ENCODE measurements at places on chromosomes 6 and 20.

GRCh38 chr6:16244869-16245451, 6.6 kb downstream of the GMPR start:
- peak; percentile 38 for DNase-seq

GRCh38 chr6:150684714-150685459, 85.2 kb downstream of the PLEKHG1 start:
- DNase-seq, result no peak

DNA sequence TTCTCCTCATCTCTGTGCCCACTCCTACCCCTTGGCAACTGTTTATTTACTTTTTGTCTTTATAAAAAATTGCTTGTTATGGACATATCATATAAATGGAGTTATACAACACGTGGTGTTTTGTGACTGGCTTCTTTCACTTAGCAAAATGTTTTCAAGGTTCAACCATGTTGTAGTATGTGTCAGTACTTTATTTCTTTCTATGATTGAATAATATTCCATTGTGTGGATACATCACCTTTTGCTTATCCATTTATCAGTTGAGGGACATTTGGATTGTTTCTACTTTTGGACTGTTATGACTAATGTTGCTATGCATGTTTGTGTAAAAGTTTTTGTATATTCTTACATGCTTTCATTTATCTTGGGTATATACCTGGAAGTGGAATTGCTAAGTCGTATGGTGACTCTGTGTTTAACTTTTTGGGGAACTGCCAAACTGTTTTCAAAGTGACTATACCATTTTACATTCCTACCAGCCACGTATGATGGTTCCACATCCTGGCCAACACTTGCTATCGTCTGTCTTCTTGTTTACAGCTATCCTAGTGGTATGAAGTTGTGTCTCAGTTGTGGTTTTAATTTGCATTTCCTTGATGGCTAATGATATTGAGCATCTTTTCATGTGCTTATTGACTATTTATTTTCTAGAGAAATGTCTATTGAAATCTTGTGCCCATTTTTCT, 84.4 kb downstream of the SLX4IP start:
- no peak for DNase-seq

GRCh38 chr6:143539106-143539505, 27.6 kb upstream of the FUCA2 start:
- DNase-seq, result no peak

- DNase-seq, result no peak
Measured at GRCh38 chr20:19304886-19305415, 92.5 kb downstream of the SLC24A3 start.

- no peak for DNase-seq
Measured at GRCh38 chr6:159754959-159755914, 6.6 kb upstream of the ACAT2 start.

DNA sequence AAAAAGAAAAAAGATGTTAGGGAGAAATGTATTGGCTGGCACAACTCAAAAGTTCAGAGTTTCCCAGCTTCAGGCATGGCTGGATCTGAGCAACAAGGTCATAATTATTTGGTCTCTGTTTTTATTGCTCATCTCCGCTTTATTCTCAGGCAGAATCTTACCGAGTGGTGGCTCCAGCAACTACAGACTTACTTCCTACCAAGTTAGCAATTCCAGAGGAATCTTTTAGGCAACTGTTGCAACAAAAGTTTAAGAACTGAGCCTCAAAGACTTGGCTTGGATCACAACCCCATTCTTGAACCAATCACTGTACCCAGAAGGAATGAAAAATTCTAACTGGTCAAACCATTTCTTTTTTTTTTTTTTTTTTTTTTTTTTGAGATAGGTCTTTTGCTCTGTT, 35.5 kb upstream of the NCOA3 start:
- DNase-seq, result no peak

- no peak for DNase-seq
Measured at GRCh38 chr6:34247481-34248197, 1.2 kb downstream of the SMIM29 start.

GRCh38 chr6:134035823-134036296, 16.6 kb downstream of the SLC2A12 start:
- no peak for DNase-seq

DNA sequence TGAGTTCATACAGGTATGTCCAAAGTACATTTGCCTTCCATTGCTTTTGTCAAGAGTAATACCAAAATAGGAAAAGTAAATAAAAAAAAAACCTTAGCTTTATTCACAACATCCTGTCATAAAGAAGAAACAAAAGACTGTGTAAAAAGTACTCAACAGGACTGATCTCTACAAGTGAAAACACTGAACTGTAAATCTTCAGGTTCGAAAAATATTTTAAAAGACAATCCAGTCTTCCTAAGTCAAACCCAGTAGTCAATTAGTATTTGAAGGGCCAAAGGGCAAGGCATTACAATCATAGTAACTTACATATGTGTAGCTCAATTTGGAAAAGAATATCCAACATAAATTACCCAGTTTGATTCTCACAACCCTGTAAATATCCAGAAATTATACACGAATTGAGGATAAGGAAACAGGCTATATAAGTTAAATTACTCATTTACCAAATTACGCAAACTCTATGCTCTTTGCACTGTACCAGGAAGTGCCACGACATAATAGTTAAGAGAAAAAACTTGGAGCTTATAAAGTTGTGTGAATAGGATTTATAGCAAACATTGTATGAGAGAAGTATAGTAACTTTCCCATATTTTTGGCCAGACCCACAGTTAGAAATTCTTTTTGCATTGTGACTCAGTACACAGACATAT, 21.2 kb downstream of the PTPRK start:
- DNase-seq, result no peak

DNA sequence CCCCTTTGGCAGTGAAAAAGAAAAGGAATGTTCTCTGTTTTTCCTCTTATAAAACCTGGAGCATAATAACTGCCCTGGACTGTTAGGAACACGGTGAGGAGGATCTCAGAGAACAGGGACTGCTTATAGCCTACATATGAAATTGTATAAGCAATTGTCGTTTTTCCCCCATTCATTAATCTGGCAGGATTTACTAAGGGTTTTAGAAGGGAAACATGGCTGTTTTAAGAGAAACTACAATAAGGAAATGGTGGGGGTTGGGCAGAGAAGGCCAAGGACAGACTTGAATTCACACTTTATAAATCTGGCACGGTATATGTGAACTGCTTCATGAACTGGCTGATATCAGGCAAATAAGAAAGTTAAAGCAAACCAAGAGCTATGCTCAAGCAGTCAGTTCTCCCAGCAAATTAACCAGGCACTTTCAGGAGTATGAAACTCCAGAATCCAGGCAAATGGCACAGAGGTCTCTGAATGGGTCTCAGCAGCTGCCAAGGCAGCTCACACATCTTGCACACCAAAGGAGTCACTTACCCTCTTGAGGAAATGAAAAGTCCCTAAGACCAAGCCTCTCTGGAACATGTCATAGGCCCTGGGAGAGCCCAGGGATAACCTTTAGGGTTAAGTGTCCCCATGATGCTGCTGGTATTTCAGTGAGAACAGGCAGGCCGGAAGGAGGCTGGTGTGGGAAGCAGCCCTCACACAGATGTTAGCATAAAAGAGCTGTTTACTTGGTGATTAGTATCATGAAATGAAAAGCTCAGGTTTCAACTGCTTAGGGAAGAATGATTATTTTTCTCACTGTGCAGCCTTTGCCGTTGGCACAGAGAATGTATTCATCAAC, 260.5 kb upstream of the MARCKS start:
- DNase-seq, result peak; percentile 43

GRCh38 chr20:3000852-3001523, 42.4 kb upstream of the GNRH2 start:
- DNase-seq, result no peak

- DNase-seq, result no peak
Measured at GRCh38 chr20:50256577-50256976, 65.9 kb downstream of the CEBPB start.

DNA sequence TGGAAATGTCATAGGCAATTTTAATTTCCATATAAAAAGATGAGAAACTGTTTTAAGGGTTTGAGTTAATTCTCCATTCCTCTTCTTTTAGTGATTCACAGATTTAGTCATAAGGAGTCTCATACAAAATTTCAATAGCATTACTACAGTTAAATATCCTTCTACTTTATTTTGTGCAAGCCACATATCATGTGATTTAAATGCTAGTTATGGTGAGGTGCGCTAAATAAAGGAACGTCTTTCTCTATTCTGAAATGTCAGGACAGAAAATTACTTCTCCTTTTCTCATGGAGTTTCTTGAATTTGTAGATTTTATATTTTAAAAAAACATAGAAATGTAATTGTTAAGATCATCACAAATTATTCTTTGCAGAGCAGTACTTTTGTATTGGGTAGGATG, 50.0 kb upstream of the SUPT3H start:
- no peak for DNase-seq

DNA sequence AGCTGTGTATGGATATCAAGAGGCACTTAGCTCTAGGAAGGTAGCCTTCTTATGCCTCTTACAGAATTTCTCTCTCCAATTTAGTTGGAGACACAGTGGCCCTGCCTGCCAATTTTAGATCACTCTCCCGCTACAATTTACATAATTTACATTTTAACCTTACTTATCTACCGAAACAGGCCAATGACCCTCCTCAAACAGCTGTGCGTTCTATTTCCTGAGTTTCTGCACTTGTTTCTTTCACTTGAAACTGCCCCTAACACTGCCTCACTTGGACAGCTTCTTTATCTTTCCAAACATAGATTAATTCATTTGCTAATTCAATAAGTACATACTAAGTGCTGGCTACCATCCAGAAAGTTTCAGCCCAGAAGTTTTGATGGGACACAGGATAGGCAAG, 52.9 kb upstream of the HDDC2 start:
- DNase-seq, result no peak

- DNase-seq, result no peak
Measured at GRCh38 chr6:108665495-108666196, 104.9 kb downstream of the FOXO3 start.

GRCh38 chr20:61883857-61884393, 181.8 kb downstream of the TAF4 start:
- no peak for DNase-seq
